ENCODE measurements at places on chromosomes 4 and X. TPM values are rescaled to one million over a fixed set of nuclear protein-coding genes. Genes with fewer than 3 reads are reported as not detected.
A peak's percentile ranks its signal among the peaks of the same experiment; 100 is the strongest.

The NDST3 gene
- total RNA-seq = not detected

- no peak for DNase-seq
These were observed 363.0 kb upstream of the ZCCHC13 start for GRCh38 chrX:73940893-73941470.

DNA sequence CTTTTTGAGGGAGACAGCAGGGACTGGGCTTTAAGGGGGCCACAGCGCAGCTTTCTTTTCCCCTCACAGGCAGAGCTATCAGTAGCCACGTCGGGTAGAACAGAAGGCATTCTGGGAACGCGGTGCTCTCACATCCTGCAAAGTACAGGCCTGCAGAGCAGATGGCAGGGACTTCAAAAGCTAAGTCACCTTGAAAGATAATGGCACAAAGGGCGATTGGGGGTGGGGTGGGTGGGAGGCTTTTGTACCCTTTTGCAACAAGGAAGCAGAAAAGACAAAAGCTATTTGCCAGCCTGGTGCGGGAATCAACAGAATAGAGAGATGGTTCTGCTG, 93.9 kb downstream of the PHKA2 start:
- DNase-seq = no peak

GRCh38 chr4:172869621-172870268, 298.9 kb upstream of the GALNT7 start:
- no peak for DNase-seq

DNA sequence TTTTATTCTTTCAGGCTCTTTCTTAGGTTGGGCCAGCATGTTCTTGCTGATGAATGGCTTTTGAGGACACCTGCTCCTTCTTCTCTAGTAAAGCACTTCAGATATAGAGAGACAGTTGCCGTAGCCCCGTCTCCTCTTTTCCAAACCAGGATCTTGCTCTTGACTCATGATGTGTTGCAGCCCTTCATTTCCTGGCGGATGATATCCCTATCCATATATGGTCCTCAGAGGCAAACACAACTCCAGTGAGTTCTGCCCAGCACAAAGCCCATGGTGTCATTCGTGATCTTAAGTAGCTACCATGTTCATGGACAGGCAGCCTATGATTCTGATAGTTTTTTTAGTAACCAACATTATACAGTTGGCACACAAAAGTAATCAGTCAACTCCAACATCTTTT, 59.8 kb upstream of the ACSL1 start:
- DNase-seq = no peak

- no peak for DNase-seq
These were observed 7.4 kb downstream of the LPAR4 start for GRCh38 chrX:78754917-78755316.

- DNase-seq = no peak
These were observed 354.1 kb downstream of the CHIC1 start for GRCh38 chrX:73916931-73917667.

The NDST4 gene
- not detected for total RNA-seq

DNA sequence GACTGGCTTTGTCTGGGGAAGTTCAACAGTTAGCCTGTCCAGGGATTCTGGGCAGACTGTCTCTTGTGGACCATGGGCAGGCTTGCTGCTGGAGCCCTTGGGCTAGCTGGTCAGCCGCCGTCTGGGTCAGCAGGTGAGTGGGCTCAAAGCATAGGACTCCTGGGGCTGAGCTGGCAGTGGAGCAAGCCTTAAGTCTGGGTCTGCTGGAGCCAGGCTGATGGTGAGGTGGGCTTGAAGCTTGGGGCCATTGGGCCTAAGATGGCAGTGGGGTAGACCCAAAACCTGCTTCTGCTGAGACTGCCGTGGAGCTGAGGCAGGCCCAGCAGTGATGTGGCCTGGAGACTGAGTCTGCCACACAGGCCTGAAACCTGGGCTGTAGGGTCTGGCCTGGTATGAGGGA, 645.1 kb downstream of the RAPGEF2 start:
- DNase-seq = no peak

GRCh38 chr4:132332932-132333723, 816.0 kb upstream of the PCDH10 start:
- DNase-seq = no peak

- DNase-seq = no peak
These were observed 315.5 kb downstream of the CAMK2D start for GRCh38 chr4:113446019-113446418.

The MAGEA11 gene
- not detected for total RNA-seq

The NKAP gene
- total RNA-seq = 6.1 TPM

DNA sequence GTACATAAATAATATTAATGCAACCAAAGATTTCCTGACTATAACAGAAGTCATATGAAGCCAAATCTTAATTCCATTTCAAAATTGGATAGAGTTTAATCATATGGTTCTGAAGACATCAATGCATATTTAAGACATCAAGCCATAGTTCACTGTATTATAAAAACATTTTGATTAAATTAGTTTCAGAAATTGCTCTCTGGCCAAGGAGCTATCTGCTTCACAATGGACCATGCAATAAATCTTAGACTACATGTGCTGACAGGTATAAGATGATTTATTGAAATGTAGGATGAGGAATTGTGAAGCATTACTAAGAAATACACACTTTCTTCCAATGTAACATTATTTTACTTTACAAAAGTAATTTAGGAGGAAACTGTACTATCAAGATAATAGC, 81.6 kb downstream of the MID1 start:
- no peak for DNase-seq

The PAGE2B gene
- not detected for total RNA-seq

The TMSB15C gene
- 0.19 TPM for total RNA-seq

- no peak for DNase-seq
These were observed 316.2 kb downstream of the GPAT3 start for GRCh38 chr4:83852085-83852451.

DNA sequence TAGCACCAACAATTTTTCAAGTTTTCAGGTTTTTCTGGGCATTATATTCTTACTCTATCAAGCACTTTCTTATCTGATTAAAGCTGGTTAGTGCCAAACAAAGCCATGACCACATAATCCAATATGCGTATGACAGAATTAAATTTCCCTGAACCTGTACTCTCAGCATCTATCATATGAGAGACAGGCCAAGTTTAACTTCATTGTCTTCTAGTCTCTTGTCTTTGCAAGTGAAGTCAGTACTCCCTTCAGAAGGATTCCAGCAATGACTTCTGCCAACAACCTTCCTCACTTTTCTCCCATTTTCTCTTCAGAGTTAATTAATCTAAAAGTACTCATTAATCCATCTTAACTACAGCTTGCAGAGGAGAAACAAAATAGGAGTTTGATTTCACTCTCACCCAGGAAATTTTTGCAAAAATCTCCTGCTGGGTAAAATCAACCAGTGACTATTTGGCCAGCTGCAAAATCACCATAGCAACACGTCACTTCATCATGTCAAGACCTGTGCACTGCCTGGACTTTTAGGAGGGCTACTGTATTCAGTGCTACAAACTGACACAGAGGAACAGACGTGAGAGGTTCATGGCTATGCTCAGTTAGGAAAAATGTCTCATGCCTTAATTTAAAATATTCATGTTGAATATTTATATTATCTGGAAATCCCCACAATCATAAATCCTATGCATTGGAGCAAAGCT, 208.4 kb downstream of the ANTXR2 start:
- DNase-seq = no peak

The SRPX gene
- total RNA-seq = 410 TPM

DNA sequence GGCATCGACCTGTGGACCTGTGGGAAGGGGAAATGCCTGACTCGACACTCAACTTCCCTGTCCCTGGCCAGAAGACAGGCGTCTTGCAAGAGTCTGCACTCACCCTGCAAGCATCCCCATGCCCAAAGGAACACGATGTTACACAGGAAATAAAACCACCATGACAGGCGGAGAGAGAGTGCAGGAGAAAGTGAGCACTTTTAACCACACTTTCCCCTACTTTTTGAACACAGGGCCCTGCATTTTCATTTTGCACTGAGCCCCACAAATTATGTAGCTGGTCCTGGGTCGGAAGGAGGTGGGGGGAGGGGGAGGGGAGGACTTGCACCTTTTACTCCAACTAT, 13.8 kb upstream of the MAN2B2 start:
- DNase-seq = no peak

DNA sequence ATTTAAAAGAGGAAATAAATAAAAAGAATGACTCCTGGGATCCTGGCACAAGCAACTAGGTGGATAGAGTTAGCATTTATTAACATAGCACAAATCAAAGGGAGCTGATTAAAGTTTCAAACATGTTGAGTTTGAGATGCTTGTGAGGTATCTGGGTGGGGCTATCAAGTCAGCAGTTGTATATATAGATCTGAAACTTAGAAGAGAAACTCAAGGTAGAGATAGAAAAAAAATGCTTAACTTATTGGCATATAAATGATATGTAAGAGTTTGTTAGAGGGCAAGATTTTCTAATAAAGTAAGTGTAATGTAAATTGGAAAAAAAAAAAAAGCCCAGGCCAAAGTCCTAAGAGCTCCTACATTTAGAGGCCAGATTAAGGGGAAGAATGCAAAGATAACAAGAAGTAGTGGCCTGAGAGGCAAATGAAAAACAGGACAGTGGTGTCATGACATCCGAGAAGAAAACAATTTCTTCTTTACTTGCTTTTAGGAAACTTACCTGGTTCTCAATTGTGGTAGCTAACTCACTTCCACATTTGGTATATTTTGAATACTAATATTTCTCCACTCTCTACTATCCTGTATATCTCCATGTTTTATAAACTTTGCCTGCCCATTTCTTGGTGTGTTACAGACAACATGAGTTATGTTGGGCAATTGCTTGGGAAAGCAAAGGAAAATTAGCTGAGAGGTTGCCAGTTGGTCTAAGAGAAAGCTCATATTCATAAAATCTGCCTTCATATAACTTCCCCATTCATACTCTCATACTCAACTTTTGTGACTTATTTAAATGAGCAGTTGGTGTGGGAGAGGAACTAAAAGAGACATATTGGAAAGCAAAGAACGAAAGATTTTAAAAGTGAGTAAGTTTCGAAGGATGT, 169.2 kb downstream of the PARM1 start:
- no peak for DNase-seq

- no peak for DNase-seq
These were observed 36.4 kb upstream of the PPA2 start for GRCh38 chr4:105510245-105510644.

The PGAM4 gene
- not detected for total RNA-seq

- no peak for DNase-seq
These were observed 103.7 kb downstream of the RBM47 start for GRCh38 chr4:40525752-40526598.

- no peak for DNase-seq
These were observed 132.8 kb downstream of the MGST2 start for GRCh38 chr4:139798456-139798855.

- no peak for DNase-seq
These were observed 86.3 kb downstream of the GPRIN3 start for GRCh38 chr4:89221167-89221867.

DNA sequence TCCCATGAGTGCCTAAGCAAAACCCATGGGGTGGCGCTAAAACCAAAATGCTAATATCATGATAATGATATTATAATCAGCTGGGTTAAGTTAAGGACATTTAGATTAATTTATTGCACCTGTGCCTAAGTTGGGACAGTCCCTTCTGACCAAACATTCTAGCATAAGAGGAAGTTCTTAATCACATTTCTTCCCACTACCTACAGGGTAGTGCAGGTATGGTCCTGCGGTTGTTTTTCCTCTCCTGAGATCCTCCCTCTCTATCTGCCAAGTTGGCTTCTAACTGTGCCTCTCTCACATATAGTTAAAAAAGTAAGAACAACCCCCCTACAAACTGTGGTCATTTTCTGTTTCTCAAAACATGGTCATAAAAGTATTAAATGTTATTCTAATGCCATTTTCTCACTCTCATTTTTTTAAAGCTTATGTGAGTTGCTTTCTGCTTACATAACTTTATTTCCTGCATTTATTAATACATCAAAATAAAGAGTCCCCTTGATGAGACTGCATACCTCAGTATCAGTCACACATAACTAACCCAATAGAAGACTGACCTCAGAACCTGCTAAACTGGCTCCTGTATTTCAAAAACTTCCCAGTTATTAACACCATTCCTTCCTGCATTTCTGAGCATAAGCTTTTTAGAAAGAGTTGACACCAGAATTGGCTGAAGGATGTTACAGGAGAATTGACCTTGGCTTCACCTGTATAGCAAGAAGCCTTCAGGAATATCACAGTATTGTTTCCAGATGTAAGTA, 1332.5 kb downstream of the FSTL5 start:
- no peak for DNase-seq

The H2BW2 gene
- not detected for total RNA-seq

- DNase-seq = no peak
These were observed 103.4 kb upstream of the GRXCR1 start for GRCh38 chr4:42789041-42789567.

The DCAF4L1 gene
- 0.35 TPM for total RNA-seq

The NPNT gene
- 6.9 TPM for total RNA-seq

The TCEAL6 gene
- total RNA-seq = not detected

The OCRL gene
- 25.2 TPM for total RNA-seq

GRCh38 chrX:134671294-134671693, 13.0 kb upstream of the PLAC1 start:
- DNase-seq = no peak

The NWD2 gene
- total RNA-seq = 29.0 TPM

DNA sequence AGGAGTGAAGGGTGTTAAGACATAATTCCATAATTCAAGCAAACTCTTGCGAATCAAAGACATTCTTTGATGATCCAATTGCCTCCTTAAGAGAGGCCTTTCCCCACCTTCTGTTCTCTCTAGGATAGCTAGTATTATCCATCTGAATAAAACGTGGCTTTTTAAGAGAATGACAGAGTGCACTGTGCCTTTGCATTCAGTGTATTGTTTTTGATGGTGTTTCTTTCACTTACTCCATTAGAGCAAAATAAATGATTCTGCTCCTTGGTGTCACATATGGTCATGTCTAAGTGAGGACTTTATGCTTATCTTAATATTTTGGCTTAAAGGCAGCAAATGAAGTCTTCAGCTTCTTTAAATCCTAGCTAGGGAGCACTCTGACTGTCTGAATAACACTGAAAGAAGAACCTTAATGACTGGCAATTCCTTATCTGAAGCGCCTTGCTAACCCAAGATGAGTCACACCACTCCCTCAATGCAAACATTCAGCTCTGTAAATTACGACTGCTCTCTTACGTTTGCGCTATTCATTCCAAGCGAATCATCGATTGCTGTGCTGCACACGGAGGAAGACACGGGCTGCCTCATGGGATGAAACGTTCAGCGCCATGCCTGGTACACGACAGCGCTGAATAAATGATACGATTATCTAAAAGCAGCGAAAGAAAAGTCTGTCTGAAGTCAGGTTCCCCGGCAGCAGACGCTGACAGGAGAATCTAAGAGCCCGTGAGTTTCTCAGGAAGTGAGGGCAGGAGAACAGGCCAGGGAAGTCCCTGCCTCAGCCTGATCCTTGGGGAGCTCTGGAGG, 35.1 kb upstream of the GEMIN8 start:
- no peak for DNase-seq

The AVPR2 gene
- total RNA-seq = 7.2 TPM

- peak; percentile 65 for DNase-seq
These were observed 223.0 kb downstream of the COX18 start for GRCh38 chr4:72846280-72847111.

The AFF2 gene
- total RNA-seq = 6.0 TPM

- no peak for DNase-seq
These were observed 76.9 kb downstream of the PJA1 start for GRCh38 chrX:69088171-69088938.

The PCDH10 gene
- total RNA-seq = 0.06 TPM

GRCh38 chr4:179927473-179927872, 2315.7 kb upstream of the TENM3 start:
- DNase-seq = no peak
